ENCODE measurements at places on chromosomes 2 and 18. TPM values are rescaled to one million over a fixed set of nuclear protein-coding genes. Genes with fewer than 3 reads are reported as not detected.

CNDP1 gene
- not detected for total RNA-seq

TP53I3 gene
- 29.4 TPM for total RNA-seq

NEMP2 gene
- 5.3 TPM for total RNA-seq

HJURP gene
- 56.6 TPM for total RNA-seq

LYPD6 gene
- 8.9 TPM for total RNA-seq

MYO5B gene
- 6.9 TPM for total RNA-seq

VWA3B gene
- total RNA-seq, result not detected

IL36G gene
- not detected for total RNA-seq

TRIM43 gene
- total RNA-seq, result not detected

ANO7 gene
- total RNA-seq, result 6.9 TPM

DNA sequence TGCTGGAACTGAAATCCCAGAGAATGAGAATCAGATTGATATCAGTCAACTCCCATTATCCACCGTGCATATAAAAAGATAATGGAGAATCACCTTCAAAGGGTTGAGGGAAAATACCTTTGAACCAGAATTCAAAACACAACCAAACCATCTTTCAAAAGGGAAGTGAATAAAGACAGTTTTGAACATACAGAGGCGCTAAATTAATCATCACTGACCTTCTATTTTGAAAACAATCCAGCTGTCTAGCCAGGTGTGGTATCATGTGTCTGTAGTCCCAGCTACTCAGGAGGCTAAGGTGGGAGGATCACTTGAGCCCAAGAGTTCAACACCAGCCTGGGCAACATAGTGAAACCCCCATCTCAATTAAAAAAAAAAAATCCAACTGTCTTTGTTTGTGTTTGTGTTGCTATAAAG is 63.6 kb downstream of the TRABD2A start:
- no peak for DNase-seq
- no peak overlapping the region for H3K4me3 ChIP-seq
- no peaks in the 10 kb centered on the region for H3K4me1 ChIP-seq
- H3K27ac ChIP-seq, result no peak overlapping the region
- no peaks in the 10 kb centered on the region for H3K27me3 ChIP-seq

DNA sequence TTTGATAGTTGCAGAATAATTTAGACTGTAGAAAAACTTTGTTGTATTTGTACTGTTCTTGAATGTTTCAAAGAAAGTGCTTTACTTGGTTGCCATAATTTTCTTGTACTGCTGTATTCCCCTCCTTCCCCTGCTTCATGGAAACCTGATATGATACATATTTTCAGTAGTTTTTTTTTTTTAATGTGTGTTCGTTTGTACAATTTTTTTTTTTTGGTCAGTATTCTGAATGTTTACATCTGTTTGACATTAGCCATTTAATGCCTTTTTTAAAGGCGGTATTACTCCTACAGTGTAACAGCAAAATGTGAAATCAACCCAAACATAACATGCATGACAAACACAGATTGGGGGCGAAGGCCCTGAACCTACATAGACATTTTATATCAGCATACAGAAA is 172.3 kb downstream of the ASXL3 start:
- H3K27me3 ChIP-seq, result no peaks in the 10 kb centered on the region
- no peak overlapping the region for H3K27ac ChIP-seq
- peaks cover 3% of the 10 kb centered on the region for H3K4me1 ChIP-seq
- H3K36me3 ChIP-seq, result no peaks in the 10 kb centered on the region
- no peak overlapping the region for H3K4me3 ChIP-seq

GRCh38 chr2:162826921-162827320 is 11.6 kb downstream of the KCNH7 start:
- no peaks in the 10 kb centered on the region for H3K27me3 ChIP-seq
- no peak for DNase-seq
- no peaks in the 10 kb centered on the region for H3K36me3 ChIP-seq
- no peak overlapping the region for H3K27ac ChIP-seq
- no peak overlapping the region for H3K4me3 ChIP-seq
- no peaks in the 10 kb centered on the region for H3K4me1 ChIP-seq

DNA sequence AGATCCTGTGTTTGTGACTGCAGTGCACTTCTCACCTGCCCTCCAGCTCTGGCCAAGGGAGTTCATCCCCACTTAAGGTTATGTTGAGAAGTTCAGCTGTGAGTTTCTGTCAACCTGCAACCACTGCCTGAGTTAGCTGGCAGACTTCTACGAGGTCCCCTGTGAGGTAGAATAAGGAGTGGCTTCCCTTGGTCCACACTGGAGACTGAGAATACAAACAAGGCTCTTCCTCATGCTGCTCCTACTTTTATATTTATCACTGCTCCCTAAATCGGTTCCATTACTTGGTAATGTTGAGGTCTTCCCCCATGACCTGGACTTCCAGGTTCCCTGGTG is 353.2 kb upstream of the CWC22 start:
- no peaks in the 10 kb centered on the region for H3K36me3 ChIP-seq
- DNase-seq, result no peak
- no peaks in the 10 kb centered on the region for H3K4me1 ChIP-seq

GRCh38 chr2:186486651-186487647 is 889 bp downstream of the ZC3H15 start:
- no peaks in the 10 kb centered on the region for H3K36me3 ChIP-seq
- peak overlapping the region; percentile 98 for H3K4me3 ChIP-seq
- no peaks in the 10 kb centered on the region for H3K4me1 ChIP-seq
- H3K27me3 ChIP-seq, result no peaks in the 10 kb centered on the region
- DNase-seq, result no peak

DNA sequence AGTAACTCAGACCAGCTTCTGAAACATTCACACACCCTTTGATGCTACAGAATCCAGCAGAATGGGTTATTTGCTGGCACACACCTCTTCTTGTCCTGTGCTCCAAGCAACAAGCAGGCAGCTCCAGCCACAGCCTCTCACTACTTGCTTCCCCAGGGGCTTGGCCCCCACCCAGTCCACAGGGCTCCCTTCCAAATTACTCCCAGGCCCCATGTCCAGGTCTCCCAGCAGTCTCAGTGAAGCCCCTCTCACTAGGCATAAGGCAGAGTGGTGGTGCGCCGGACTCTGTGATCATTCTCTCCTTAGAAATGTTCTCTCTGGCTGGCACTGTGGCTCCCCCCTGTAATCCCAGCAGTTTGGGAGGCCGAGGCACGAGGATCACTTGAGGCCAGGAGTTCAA is 25.9 kb downstream of the ITM2C start:
- H3K27me3 ChIP-seq, result no peaks in the 10 kb centered on the region
- H3K27ac ChIP-seq, result no peak overlapping the region
- no peak for DNase-seq
- no peaks in the 10 kb centered on the region for H3K36me3 ChIP-seq

GRCh38 chr18:10840743-10841142 is 308.6 kb downstream of the PIEZO2 start:
- H3K4me1 ChIP-seq, result no peaks in the 10 kb centered on the region
- peaks cover 1% of the 10 kb centered on the region for H3K27me3 ChIP-seq
- DNase-seq, result no peak

DNA sequence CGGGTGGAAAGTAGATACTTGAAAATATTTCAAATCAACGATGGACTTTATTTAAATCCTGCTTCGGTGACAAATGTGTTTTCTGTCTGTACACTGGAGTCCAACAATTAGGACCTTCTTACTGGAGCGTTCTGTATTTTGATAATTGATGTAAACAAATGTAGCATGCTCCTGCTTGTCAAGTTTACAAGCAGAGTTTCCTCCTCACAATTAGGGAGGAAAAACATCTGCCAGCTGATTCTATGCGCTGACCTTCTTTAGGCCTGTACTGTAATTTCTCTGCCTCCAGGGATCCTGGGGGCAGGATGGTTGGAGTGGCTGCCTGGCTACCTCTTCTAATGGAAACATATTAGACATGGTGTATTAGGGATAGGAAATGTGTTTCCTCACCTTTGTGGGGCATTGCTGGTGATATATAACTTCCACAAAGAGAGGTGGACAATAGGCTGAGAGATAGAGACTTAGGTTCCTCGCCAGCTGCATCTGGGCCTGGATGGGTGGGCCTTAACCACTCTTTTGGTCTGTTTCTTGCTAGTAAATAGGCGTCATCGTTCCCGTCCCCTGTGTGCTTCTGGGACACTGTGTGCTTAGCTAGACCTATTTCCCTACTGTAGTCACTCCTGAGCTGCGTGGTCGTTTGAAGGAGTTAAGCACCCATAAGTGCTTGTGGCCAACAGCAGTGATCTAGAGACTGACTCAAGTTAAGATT is 19.3 kb downstream of the GATA6 start:
- 0 out of 2 replicates have a peak, but pooled peaks cover 4% of the 10 kb centered on the region for H3K27me3 ChIP-seq
- no peak overlapping the region for H3K27ac ChIP-seq
- DNase-seq, result no peak
- H3K4me3 ChIP-seq, result no peak overlapping the region
- no peaks in the 10 kb centered on the region for H3K4me1 ChIP-seq
- no peaks in the 10 kb centered on the region for H3K36me3 ChIP-seq

- no peak for DNase-seq
- H3K4me3 ChIP-seq, result no peak overlapping the region
- no peaks in the 10 kb centered on the region for H3K4me1 ChIP-seq
- no peak overlapping the region for H3K27ac ChIP-seq
- no peaks in the 10 kb centered on the region for H3K36me3 ChIP-seq
- no peaks in the 10 kb centered on the region for H3K27me3 ChIP-seq
Measured at GRCh38 chr2:12296915-12297314, 419.8 kb upstream of the TRIB2 start.

DNA sequence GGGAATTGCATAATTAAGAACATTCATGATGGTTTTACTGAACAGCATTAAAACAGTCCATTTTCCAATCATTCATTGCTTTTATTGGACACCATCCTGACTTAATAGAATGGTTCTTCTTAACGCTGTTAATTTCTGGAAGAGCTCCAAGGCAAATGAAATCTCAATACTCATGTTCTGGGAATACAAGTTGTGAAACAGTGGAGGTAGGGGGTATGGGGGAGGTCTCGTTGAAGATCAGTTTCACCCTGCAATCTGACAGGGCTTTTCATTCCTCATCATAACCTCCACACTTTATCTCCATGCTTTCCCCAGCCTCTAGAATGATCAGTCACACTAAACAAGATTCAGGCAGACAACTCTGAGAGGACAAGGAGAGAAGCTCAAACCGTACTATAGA is 113.6 kb downstream of the ETAA1 start:
- no peak for DNase-seq
- H3K4me1 ChIP-seq, result no peaks in the 10 kb centered on the region
- H3K36me3 ChIP-seq, result no peaks in the 10 kb centered on the region
- H3K27ac ChIP-seq, result no peak overlapping the region
- H3K4me3 ChIP-seq, result no peak overlapping the region
- no peaks in the 10 kb centered on the region for H3K27me3 ChIP-seq

DNA sequence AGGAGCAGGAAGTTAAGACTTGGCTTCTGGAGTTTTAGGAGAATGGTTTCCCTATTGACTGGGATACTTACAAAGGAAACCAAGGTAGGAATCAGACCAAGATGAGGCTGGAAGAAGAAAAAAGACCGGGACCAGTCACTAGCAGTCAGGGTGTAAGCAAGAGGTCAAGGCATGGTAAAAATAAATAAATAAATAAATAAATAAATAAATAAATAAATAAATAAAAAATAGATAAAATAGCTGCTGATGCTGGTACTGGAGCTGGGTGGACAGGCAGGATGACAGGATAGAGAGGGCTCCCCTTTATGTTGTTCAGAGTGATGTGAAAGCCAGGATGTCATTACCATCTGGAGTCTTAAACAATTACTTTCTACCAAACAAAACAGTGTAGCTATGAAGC is 89.9 kb downstream of the MYO5B start:
- H3K27ac ChIP-seq, result no peak overlapping the region
- H3K4me3 ChIP-seq, result no peak overlapping the region
- H3K27me3 ChIP-seq, result no peaks in the 10 kb centered on the region
- H3K36me3 ChIP-seq, result no peaks in the 10 kb centered on the region

GRCh38 chr18:25167612-25168410 is 184.2 kb downstream of the ZNF521 start:
- H3K4me1 ChIP-seq, result 0 out of 2 replicates have a peak, but pooled peaks cover 3% of the 10 kb centered on the region
- H3K36me3 ChIP-seq, result no peaks in the 10 kb centered on the region
- no peaks in the 10 kb centered on the region for H3K27me3 ChIP-seq
- H3K4me3 ChIP-seq, result no peak overlapping the region
- H3K27ac ChIP-seq, result no peak overlapping the region

GRCh38 chr2:239548965-239549595 is 148.3 kb upstream of the HDAC4 start:
- no peaks in the 10 kb centered on the region for H3K36me3 ChIP-seq
- no peak for DNase-seq
- no peak overlapping the region for H3K27ac ChIP-seq
- no peak overlapping the region for H3K4me3 ChIP-seq
